ENCODE measurements at places on chromosomes 2 and 18. TPM values are rescaled to one million over a fixed set of nuclear protein-coding genes. Genes with fewer than 3 reads are reported as not detected.

The KCNK3 gene
- not detected for total RNA-seq

The CASP8 gene
- total RNA-seq, result 127 TPM

The RAB17 gene
- not detected for total RNA-seq

The HOXD9 gene
- not detected for total RNA-seq

The TMEM87B gene
- 24.2 TPM for total RNA-seq

The FLACC1 gene
- total RNA-seq, result 4.9 TPM

The CROCC2 gene
- total RNA-seq, result not detected

The SLC38A11 gene
- total RNA-seq, result not detected

The RPRD1A gene
- total RNA-seq, result 33.5 TPM

The MLPH gene
- total RNA-seq, result not detected

The TIMM21 gene
- total RNA-seq, result 27.3 TPM

The FASTKD2 gene
- total RNA-seq, result 19.8 TPM

The SOCS6 gene
- 1.8 TPM for total RNA-seq

The VWC2L gene
- total RNA-seq, result not detected

The SCN1A gene
- not detected for total RNA-seq

The SLC19A3 gene
- total RNA-seq, result not detected

The ZNF407 gene
- 16.9 TPM for total RNA-seq

The FRZB gene
- not detected for total RNA-seq

The SERPINB12 gene
- not detected for total RNA-seq

The RIOK3 gene
- 62.8 TPM for total RNA-seq

The SETBP1 gene
- total RNA-seq, result 1.8 TPM

The CAPN14 gene
- 0.17 TPM for total RNA-seq

Measured in activated naive CD8-positive, alpha-beta T cell treated with anti-CD3 and anti-CD28 coated beads, Interleukin-2, amount 10 ng/mL, durations not matched to agents 7 days and 5 days (primary cell).